ENCODE measurements at places on chromosomes 6 and 20. TPM values are rescaled to one million over a fixed set of nuclear protein-coding genes. Genes with fewer than 3 reads are reported as not detected.

GRCh38 chr6:1697688-1698351, 88.1 kb downstream of the FOXC1 start:
- H3K27ac ChIP-seq = no peak overlapping the region
- no peak overlapping the region for H3K4me3 ChIP-seq
- no peak for DNase-seq
- no peaks in the 10 kb centered on the region for H3K27me3 ChIP-seq
- peaks cover 19% of the 10 kb centered on the region for H3K4me1 ChIP-seq
- H3K36me3 ChIP-seq = no peaks in the 10 kb centered on the region

KIAA0408 gene
- 27.3 TPM for total RNA-seq

DDX43 gene
- total RNA-seq = 1.1 TPM

CCN6 gene
- total RNA-seq = not detected

ENPP1 gene
- total RNA-seq = 7.2 TPM

DNA sequence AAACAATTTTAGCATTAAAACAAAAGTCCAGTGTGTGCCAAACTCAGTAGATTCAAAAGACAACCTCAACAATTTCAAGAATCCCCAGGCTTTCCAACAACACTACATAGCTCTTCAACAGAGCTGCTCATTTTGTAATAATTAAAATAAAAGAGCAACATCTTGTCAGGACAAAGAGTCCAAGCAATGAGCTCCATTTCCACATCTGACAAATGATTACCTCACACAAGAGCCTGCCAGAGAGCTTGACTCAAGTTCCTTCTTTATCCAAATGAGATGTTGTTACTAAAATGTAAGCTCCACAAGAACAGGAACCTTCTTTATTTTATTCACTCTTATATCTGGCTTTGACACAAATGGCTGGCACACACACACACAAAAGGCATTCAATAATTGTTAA, 449.8 kb downstream of the HACE1 start:
- H3K4me1 ChIP-seq = no peaks in the 10 kb centered on the region
- H3K36me3 ChIP-seq = no peaks in the 10 kb centered on the region
- H3K4me3 ChIP-seq = no peak overlapping the region
- H3K27me3 ChIP-seq = no peaks in the 10 kb centered on the region

GRCh38 chr6:27667016-27667656, 194.2 kb upstream of the ZNF184 start:
- H3K4me1 ChIP-seq = no peaks in the 10 kb centered on the region
- peaks cover 36% of the 10 kb centered on the region for H3K27me3 ChIP-seq
- no peak overlapping the region for H3K4me3 ChIP-seq
- H3K36me3 ChIP-seq = no peaks in the 10 kb centered on the region

GRCh38 chr20:34874094-34874654, 1.5 kb upstream of the GGT7 start:
- no peaks in the 10 kb centered on the region for H3K36me3 ChIP-seq
- no peaks in the 10 kb centered on the region for H3K27me3 ChIP-seq
- peaks cover 36% of the 10 kb centered on the region for H3K4me1 ChIP-seq
- no peak overlapping the region for H3K4me3 ChIP-seq
- DNase-seq = peak; percentile 88
- H3K27ac ChIP-seq = peak overlapping the region; percentile 86

PRICKLE4 gene
- 4.1 TPM for total RNA-seq

DNA sequence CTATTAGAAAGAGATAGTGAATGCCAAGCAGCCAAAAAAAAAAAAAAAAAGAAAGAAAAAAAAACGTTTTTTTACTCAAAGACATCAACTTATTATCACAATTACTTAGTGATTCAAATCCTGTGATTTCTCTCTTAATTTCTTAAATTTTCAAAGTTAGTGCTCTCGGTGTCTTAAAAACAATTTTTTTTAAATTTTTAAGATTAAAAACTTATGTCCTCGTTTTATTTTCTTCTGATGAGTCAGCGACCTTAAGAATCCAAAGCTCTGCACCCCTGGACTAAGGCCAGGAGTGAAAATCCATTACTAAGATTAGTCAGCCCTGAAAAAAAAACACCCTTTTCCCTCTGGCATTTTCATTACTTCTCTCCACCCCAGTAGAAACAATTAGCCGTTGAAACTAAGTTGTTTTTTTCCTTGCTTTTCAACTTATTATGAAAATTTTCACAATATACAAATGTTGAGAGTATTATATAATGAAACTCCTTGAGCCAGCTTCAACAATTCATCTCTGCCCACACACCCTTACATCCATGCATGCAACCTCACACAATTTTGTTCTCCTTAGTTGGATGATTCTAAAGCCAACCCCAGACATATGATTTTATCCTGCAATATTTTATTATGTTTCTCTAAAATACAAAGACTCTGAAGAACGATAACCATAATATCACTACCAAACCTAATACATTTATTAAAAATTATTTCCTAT, 85.6 kb upstream of the CARMIL1 start:
- peaks cover 25% of the 10 kb centered on the region for H3K4me1 ChIP-seq
- peak overlapping the region; percentile 67 for H3K27ac ChIP-seq
- H3K27me3 ChIP-seq = no peaks in the 10 kb centered on the region
- no peak overlapping the region for H3K4me3 ChIP-seq
- DNase-seq = peak; percentile 76

OR12D3 gene
- total RNA-seq = not detected

DNA sequence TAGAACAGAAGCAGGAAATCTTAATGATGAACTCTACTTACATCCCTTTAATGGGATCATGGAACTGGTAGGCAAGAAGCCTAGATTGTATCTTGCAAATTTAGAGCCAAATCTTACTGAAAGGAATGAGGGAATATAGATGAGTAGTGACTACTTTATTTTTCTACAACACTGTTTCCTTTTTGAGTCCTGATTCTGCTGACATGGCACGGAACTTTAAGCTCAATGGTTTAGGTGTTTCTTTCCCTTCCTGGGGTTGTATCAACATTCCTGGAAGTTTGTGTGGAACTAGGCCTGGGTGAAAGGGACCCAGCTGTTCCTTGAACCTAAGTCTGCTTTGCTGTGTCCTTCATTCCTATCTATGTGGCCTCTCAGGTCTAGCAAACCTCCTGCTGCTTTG, 705.3 kb upstream of the FLRT3 start:
- no peak overlapping the region for H3K4me3 ChIP-seq
- DNase-seq = no peak
- H3K4me1 ChIP-seq = no peaks in the 10 kb centered on the region
- H3K27ac ChIP-seq = no peak overlapping the region

DNA sequence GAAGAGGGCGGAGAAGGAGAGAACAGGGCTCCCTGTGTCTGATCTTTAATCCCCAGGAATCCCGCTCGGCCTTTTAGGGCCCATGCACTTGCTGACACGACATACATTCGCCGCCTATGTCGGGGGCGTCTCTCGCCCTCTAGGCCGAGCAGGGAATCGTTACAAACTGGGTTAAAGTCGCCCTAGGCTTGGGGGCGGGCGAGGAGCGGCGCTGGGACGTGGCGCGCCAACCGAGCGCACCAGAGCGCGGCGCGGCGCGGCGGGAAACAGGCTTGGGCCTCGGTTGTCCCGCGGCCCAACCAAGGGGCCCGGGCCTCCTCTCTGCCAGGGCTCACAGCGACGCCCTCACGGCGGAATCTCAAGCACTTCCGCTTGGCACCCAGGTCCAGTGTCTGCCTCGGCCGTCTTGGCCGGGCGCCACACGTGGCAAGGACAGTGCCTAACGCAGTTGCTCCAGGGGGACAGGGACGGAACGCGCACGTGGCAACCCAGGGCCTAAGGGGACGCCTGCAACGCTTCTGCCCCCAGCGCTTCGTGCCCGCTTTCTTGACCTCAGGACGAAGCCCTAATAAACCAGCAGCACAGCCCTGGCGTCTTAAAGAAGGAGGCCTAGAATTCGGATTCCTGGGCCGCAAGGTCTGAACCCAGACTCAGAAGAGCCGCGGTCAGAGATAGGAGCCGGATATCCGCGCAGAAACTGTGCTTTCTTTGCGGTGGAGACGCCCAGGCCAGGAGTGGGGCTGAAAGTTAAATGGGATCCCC, 71.5 kb downstream of the NCR2 start:
- H3K4me1 ChIP-seq = no peaks in the 10 kb centered on the region
- no peak overlapping the region for H3K4me3 ChIP-seq
- no peaks in the 10 kb centered on the region for H3K36me3 ChIP-seq
- no peak for DNase-seq

FRK gene
- 0.16 TPM for total RNA-seq

RREB1 gene
- total RNA-seq = 31.9 TPM

GRCh38 chr20:20933142-20933958, 172.8 kb downstream of the LINC00237 start:
- no peaks in the 10 kb centered on the region for H3K27me3 ChIP-seq
- H3K4me1 ChIP-seq = no peaks in the 10 kb centered on the region
- H3K36me3 ChIP-seq = no peaks in the 10 kb centered on the region

GRCh38 chr6:147156799-147157382, 47.3 kb upstream of the STXBP5 start:
- no peak overlapping the region for H3K4me3 ChIP-seq
- no peaks in the 10 kb centered on the region for H3K27me3 ChIP-seq
- H3K4me1 ChIP-seq = no peaks in the 10 kb centered on the region
- no peak for DNase-seq

TPX2 gene
- 1.8 TPM for total RNA-seq

TOX2 gene
- 1.7 TPM for total RNA-seq

Measured in sigmoid colon (tissue), 7 donors.